NCI-H460 (cell line): ENCODE measurements at places on chromosomes 12 and 14.

DNA sequence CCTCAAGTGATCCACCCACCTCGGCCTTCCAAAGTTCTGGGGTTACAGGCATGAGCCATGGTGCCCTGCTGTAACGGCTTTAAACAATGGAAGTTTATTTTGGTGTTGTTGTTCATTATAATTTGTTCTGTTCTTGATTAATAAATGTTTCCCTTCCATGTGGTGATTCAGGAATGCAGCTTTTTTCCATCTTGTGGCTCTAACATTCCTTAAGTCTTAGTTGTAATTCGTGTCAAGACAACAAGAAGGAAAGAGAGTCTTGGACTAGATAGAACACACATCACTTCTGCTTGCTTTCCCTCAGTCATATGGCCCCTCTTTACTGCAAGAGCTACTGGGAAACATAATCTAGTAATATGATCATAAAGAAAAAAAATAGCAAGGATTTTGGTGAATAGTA, 211.6 kb downstream of the SLC6A15 start:
- no peak for DNase-seq

- DNase-seq: no peak
These were observed 268.7 kb upstream of the TBX3 start for GRCh38 chr12:114952573-114953271.

- no peak for DNase-seq
These were observed 119.3 kb downstream of the HMGA2 start for GRCh38 chr12:65943388-65944137.

- DNase-seq: no peak
These were observed 31.6 kb downstream of the EAPP start for GRCh38 chr14:34507884-34508283.

DNA sequence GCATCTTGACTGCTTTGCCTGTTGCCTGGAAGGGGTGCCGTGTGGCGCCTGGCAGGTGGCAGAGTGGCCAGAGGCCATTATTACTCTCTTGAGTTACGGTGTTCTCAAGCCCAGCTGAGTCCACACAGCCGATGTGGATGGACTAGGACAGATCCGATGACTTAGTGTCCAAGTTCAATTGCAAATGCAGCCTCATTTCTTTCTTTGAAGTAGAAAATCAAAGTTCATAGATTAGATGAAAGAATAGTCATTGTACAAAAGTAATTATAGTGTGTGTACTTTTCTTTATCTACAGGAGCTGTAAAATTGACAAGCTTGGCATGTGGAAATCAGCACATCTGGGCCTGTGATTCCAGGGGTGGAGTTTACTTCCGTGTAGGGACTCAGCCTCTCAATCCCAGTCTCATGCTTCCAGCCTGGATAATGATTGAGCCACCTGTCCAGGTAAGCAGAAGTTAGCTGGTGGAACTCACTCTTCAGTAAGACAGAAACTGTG, 44.7 kb downstream of the ANKRD9 start:
- DNase-seq: no peak

GRCh38 chr14:22264759-22265158, 324.3 kb downstream of the DAD1 start:
- DNase-seq: no peak

DNA sequence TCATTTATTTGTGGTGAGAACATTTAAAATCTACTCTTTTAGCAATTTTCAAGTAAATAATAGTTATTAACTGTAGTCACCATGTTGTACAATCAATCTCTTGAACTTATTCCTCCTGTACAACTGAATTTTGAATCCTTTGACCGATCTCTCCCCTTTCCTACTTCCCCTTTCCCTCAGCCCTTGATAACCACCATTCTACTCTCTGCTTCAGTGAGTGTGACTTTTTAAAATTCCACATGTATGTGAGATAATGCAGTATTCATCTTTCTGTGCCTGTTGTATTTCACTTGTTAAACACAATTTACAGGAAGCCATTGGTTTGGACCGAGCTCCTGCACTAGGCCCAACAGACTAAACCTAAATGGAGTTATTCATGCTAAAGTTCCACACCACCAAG, 458.9 kb upstream of the PDE3A start:
- peak; percentile 69 for DNase-seq

DNA sequence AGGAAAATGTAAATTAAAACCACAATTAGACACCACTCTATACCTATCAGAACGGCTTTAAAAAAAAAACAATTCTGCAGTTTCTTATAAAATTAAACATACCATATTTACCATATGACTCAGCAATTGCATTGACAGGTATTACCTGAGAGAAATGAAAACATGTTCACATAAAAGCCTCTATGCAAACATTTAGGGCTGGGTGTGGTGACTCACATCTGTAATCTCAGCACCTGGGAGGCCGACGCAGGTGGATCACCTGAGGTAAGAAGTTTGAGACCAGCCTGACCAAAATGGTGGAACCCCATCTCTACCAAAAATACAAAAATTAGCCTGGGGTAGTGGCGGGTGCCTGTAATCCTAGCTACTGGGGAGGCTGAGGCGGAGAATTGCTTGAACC, 41.1 kb downstream of the SPTB start:
- no peak for DNase-seq

DNA sequence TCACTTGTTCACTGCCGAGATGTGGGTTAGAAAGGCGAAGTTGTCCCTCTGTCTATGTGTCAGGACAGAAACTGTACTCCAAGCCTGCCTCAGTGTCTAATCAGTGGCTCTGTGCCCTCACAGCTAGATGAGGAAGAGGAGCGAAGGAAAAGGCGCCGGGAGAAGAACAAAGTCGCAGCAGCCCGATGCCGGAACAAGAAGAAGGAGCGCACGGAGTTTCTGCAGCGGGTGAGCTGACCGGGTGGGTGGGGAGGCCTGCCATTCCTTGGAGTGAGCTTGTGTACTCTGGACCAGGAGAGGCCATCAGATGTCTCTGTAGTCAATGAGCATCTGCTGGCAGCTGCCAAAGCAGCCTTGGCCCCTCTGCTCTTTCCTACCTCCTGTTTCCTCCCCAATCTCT, 33.5 kb downstream of the JDP2 start:
- DNase-seq: no peak

DNA sequence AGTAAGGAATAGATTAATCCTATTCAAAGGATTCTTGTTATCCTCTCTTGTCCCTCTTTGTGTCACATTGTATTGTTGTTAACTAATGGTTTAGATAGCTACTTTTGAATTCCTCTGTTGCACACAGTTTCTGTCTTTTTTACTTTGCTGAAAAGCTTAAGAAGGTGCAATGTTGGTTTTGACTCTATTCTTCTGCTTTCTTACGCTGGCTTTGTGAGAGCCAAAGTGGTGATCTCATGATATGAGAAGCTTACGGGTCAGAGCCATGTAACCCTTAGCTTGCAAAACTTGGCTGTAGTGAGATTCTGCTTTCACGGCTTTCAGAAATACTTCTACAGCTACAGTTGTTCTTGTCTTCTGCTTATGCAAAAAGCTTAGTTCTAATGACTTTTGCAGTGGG, 239.7 kb downstream of the TRHDE start:
- no peak for DNase-seq

- DNase-seq: peak; percentile 64
These were observed 69.4 kb downstream of the ARMH4 start for GRCh38 chr14:58082491-58083098.

DNA sequence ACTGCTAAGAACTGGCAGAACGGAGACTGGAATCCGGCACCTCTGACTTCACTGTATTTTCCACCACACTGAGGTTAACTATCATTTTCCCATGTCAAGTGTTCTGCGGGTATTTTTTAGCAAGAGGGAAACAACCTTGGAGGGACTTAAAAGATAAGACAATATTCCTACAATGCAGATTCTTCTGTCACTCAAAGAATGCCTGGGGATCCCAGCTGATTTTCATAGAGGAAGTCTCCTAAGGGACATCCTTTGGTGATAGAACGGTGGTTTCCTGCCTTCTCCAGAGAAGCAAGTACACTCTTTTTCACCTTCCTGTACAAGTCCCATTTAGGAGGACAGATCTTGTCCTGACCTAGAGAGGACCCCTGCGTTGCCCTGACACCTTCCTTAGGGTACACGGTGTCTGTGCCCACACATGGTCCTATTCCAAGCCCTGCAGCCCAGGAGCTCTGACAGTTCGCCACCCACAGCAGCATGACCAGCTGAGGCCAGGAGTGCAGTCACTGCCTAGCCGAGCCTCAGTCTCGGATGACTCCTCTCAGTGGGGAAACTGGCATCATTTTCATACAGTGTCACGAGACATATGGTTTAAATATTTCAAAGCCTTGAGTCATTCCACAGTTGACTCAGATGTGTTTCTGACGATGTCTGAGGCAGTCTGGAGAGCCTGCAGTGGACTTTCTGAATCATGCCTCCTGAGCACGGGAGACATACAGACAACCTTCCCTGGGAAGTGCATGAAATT, 181.3 kb upstream of the FKBP4 start:
- DNase-seq: peak; percentile 2

- no peak for DNase-seq
These were observed 13.0 kb upstream of the DLK1 start for GRCh38 chr14:100713705-100714104.

DNA sequence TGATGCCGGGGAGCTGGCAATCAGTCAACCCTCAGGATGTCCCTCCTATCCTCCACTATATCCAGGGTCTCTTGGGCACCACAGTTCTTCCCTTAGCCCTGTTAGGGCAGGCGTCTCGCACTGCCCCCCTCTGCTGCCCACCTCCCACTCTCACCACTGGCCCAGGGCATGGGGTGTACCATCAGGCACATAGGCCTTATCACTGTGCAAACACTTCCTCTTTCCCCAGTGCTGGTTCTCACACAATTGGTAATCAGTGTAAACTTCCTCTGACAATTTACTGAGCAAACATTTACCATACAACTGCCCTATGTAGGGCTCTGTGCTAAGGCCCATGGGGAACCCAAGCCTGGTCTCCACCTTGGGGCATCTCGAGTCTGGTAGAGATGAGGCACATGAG, 20.1 kb upstream of the TMED10 start:
- DNase-seq: no peak

DNA sequence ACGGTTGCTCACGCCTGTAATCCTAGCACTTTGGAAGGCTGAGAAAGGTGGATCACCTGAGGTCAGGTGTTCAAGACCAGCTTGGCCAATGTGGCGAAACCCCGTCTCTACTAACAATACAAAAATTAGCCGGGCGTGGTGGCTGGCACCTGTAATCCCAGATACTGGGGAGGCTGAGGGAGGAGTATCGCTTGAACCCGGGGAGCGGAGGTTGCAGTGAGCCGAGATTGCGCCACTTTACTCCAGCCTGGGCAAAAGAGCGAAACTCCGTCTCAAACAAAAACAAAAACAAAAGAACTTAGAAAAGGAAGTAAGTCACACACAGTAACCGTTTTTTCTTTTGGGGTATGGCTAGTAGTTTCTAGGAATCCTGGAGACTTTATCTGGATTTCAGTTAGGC, 1.7 kb upstream of the PALS1 start:
- DNase-seq: no peak

DNA sequence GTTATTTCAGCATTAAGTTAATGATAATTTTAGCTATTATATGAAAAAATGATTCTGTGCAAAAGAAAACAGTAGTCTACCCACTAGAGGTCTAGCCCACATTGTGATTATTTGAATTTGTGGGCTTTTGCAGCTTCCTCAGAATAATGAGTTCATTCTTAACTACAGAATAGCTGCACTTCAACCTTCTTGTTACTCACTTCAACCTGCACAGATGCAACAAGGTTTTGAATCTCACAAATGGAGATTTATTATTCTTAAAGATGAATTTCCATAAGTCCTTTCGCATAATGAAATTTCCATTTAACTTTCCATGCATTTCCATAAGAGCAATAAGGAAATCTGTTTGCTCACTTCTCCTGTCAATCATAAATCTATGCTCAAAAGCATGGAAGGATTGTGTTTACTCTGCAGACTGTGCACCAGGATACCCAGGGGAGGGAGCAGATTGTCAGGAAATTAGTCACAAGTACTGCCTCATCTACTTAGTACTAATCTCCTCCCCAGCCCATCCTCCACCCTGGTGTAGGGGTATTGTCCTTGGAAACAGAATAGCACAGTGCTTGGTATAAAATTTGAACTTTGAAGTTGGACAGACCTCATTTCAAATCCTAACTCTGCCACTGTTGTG, 24.1 kb downstream of the PTGER2 start:
- peak; percentile 63 for DNase-seq

- DNase-seq: peak; percentile 79
These were observed 44.2 kb downstream of the KCTD10 start for GRCh38 chr12:109432842-109433304.

DNA sequence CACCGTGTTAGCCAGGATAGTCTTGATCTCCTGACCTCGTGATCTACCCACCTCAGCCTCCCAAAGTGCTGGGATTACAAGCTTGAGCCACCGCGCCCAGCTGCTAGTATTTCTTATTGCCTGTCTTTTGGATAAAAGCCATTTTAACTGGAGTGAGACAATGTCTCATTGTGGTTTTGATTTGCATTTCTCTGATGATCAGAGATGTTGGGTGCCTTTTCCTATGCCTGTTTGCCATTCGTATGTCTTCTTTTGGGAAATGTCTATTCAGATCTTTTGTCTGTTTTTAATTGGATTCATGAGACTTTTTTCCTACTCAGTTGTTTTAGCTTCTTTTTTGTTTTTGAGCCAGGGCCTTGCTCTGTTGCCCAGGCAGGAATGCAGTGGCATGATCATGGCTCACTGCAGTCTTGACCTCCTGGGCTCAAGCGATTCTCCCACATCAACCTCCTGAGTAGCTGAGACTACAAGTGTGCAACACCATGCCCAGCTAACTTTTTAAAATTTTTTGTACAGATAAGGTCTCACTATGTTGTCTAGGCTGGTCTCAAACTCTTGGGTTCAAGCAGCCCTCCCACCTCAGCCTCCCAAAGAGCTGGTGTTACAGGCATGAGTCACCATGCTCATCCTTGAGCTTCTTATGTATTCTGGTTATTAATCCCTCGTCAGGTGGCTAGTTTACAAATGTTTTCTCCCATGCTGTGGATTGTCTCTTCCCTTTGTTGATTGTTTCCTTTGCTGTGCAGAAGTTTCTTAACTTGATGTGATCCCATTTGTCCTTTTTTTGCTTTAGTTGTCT, 65.9 kb downstream of the ACACB start:
- DNase-seq: no peak

GRCh38 chr12:105562199-105562971, 231.9 kb downstream of the C12orf75 start:
- peak; percentile 86 for DNase-seq

DNA sequence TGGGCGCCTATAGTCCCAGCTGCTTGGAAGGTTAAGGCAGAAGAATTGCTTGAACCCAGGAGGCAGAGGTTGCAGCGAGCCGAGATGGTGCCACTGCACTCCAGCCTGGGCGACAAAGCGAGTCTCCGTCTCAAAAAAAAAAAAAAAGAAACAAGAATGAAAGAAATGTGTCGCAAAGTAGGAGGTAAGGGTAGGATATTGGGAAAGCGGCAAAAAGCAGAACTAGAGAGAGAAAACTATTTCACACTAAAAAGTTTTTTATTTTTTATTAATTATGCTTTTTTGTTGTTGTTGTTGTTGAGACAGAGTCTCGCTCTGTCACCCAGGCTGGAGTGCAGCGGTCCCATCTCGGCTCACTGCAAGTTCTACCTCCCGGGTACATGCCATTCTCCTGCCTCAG, 17.7 kb downstream of the SBNO1 start:
- DNase-seq: no peak

- no peak for DNase-seq
These were observed 38.1 kb upstream of the PTCSC3 start for GRCh38 chr14:36214476-36215216.
